ENCODE measurements at places on chromosomes 7 and 10.

- ATAC-seq: no peak
Observed at GRCh38 chr7:780516-780915, 51.8 kb upstream of the SUN1 start.

DNA sequence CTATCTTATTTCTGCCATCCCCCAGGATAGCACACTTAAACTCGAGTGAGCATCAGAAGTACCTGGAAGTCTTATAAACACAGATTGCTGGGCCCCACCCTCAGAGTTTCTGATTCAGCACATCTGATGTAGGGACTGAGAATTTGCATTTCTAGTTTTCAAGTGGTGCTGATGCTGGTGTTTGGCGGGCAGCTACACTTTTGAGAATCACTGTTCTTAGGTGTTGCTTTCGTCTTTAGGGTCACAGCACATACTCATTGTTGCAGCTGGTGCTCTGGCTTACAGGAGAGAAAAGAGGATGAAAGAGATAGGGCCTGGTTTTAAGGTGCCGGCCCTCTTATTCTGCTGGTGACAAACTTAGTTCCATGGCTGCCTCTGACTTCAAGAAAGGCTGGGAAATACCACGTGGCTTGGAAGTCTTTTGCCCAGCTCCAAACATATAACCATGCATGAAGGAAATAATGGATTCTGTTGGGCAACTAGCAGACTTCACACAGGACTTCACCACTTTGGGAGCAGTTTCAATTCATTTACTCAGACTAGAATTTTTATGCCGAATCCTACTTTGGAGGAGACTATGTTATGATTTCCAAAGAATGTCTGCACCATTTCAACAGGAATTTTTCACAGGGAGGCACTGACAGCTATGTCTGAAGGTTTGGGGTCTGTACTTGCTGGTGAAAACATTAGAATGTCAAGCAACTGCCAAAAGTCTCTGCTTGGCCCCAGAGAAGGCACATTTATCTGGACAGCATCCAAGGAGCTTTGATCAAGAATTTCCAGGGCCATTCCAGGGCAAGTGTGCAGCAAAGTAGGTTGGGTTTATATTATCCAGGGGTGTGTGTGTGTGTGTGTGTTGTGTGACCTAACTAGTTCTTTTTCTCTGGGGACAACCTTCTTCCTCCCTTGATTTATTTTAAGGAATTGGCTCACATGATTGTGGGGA, 6.9 kb upstream of the MINDY4 start:
- peak; percentile 14 for ATAC-seq

GRCh38 chr7:44639671-44640321, 33.4 kb downstream of the OGDH start:
- ATAC-seq: no peak

DNA sequence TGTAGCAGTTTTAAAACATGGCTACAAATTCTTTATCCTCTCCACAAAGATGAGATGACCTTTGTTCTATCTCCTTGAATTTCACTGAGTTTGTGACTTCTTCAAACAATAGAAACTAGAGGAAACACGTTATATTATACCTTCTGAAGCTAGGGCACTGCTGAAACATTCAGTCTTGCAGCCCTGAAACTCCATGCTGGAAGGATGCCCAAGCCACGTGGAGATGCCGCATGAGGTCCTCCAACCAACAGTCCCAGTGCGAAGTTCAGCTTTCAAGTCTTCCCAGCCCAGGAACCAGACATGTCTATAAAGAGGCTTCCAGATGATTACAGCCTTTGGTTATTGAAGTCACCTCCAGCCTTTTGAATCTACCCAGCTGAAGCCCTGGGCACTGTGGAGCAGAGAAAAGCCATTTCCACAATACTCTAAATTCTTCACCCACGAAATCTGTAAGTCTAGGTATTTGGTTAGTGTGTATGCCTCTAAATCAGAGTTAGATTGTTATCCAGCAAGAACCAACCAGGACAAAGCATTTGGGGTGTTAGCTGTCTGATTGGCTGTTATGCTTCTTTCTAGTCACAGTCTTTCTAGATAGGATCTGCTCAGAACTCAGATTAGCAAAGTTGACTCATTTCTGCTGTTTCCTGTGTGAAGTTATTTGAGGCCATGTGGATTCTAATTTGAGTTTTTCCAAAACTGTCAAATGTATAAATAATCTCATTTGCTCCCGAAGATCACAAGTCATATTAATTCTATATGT, 186.5 kb upstream of the TMEM72 start:
- no peak for ATAC-seq

DNA sequence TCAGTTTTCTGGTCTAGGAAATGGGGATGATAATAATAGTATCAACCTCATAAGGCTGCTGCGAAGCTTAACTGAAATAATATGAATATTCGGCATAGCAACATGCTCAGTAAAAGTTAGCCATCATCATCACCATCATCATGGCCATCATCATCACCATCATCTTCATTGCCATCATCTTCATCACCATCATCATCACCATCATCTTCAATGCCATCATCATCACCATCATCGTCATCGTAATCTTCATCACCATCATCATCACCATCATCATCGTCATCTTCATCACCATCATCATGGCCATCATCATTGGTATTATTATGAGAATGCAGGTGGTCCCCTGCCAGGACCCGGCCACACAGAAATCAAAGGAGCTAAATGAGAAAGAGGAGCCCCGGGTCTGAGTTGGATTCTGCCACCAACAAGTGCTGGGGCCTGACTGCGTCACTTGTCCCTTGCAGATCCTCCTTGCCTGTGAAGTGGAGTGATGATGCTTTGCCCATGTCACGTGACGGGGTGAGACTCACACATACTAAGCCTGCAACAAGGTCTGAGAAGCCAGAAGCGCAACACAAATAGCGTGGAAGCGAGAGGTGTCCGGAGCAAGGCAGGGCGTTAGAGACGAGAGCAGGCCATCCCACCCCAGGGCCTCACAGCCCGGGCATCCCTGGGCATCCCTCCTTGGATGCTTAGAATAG, 46.1 kb upstream of the EN2 start:
- no peak for ATAC-seq

GRCh38 chr10:124642088-124642710, 102.0 kb downstream of the FAM53B start:
- ATAC-seq: no peak

GRCh38 chr10:132563485-132564248, 26.1 kb downstream of the INPP5A start:
- no peak for ATAC-seq

GRCh38 chr7:98541101-98541500, 76.0 kb upstream of the NPTX2 start:
- ATAC-seq: no peak

GRCh38 chr10:20228729-20229128, 412.5 kb downstream of the PLXDC2 start:
- no peak for ATAC-seq

DNA sequence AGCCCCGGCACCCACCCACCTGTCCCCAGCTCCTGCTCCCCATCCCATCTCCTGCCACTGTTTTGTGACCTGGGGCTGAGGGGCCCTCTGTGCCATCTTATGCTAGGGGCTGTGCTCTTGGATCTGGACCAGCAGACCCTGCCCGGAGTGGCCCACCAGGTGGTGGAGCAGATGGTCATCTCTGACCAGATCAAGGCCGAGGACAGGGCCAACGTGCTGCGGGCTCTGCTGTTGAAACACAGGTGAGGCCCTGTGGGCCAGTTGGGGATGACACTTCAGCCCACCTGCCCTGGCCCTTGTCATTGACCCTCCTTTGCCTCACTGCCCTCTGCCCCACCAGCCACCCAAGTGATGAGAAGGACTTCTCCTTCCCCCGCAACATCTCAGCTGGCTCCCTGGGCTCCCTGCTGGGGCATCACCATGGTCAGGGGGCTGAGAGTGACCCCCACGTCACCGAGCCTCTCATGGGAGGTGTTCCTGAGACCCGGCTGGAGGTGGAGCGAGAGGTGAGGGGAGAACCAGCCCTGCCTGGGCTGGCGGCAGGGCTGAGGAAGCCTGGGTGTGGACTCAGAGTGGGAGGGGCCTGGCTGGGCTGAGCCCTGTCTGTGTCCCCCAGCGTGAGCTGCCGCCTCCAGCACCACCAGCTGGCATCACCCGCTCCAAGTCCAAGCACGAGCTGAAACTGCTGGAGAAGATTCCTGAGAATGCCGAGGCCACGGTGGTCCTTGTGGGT, 10.6 kb downstream of the FASTK start:
- no peak for ATAC-seq

GRCh38 chr7:50270531-50271018, 33.9 kb upstream of the IKZF1 start:
- ATAC-seq: no peak

DNA sequence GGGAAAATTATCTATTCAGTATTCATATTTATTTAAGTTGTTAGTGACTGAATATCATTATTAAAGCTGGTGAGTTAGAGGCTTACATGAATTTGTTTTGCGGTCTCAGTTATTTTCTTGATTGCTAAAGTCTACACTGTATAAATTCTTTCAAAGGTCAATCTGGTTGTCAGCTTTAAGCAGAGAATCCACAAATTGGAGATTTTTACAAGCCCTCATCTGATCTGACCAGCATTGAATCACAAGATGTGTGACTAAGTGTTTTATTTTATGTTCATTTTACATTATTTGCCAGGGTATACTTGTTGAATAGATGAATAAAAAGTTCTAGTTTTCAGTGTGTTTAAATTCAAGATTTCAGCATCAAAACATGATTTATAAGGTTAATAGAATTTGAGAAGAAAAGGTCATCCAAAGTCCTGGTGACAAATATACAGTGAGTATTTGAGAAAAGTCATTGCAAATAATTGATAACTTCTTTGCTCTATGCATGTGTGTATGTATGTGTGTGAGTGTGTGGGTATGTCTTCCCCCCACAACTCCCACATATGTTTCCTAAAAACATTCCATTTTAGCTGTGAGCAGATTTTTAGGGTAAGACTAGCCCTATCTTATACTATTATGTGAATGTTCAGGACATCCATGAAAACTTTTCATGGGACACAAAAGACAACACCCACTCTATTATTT, 4.4 kb downstream of the SEMA3A start:
- ATAC-seq: no peak

GRCh38 chr7:144725070-144725469, 110.8 kb downstream of the TPK1 start:
- no peak for ATAC-seq

- no peak for ATAC-seq
Observed at GRCh38 chr10:78471723-78472550, 438.3 kb downstream of the RPS24 start.

DNA sequence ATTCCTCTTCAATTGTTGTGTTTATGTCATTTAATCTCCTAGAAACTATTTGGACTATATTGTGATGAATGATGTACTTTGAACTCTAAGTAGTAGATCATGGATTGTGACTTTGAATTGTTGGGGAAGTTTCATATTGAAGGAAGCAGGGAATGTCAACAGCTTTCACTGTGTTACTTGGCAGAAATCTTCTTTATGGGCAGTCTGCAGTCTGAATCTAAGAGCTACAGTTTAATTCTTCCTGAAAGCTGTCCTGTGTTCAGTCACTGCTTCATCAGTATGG, 91.6 kb downstream of the PPP1R9A start:
- ATAC-seq: no peak

DNA sequence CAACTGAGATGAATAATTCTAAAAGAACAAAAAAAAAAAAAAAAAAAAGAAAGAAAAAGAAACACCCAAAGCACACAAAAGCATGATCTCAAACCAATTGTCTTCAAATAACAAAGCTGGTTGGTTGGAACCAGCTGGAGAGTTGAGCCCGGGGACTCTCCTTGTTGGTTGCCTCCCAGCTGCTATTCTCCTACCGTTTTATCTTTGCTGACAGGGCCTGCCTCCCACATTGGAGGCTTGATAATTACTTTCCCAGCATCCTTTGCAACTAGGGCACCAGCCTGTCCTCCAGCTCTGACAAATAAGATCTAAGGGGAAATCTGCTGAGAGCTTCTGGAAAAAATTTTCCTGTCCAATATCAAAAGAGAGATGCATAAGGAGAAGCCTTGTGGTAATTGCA, 6.8 kb downstream of the PON1 start:
- no peak for ATAC-seq

- ATAC-seq: no peak
Observed at GRCh38 chr10:43884501-43885105, 235.9 kb upstream of the ZNF32 start.

- ATAC-seq: no peak
Observed at GRCh38 chr7:134799377-134799776, 19.9 kb downstream of the CALD1 start.

DNA sequence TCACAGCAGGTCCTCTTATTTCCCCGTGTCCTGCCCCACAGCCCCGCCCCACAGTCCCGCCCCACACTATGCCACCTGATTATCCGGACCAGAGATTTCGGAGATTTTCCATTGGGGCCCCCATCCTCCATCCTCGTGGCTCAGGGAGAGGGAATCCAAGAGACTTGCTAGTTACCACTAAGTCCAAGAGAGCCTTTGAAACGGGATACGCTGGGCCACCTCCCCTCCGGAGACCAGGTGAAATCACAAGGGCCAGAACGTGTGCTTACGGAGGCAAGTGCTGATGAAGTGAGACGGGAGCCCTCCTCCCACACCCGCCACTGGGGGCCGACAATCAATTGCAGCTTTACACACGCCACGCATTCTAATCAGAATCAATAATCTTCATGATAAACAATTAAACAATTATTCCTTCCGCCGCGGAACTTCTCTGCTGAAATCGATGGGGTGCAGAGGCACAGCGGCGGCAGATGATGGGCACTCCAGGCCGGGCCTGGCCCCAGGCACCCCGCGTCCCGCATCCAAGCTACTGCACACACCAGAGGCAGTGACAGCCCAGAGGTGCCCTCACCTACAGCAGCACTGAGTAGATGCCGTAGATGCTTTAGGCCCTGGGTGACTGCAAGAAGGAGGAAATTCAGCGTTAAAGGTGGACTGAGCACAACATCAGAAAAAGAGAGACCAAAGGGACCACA, 534.0 kb upstream of the FOXK1 start:
- ATAC-seq: no peak

- no peak for ATAC-seq
Observed at GRCh38 chr7:20172736-20173334, 44.3 kb downstream of the MACC1 start.

DNA sequence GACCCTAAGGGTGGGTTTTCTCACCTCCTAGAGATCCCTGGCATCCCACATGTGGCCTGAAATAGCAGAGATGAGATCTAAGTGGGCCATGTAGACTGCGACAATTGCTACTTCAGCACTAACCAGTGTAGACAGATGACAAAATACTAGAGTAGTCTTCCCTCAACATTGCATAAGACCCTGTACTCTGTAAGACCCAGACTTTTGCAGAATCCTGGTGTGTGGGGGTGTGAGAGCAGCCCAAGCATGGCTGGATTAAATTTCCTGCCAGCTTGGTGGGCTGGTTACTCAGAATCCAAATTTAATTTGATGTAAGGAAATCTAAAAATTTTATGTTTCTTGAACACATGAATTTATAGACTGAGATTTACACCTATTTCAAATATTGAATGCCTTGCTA, 88.3 kb downstream of the ZNF365 start:
- no peak for ATAC-seq

DNA sequence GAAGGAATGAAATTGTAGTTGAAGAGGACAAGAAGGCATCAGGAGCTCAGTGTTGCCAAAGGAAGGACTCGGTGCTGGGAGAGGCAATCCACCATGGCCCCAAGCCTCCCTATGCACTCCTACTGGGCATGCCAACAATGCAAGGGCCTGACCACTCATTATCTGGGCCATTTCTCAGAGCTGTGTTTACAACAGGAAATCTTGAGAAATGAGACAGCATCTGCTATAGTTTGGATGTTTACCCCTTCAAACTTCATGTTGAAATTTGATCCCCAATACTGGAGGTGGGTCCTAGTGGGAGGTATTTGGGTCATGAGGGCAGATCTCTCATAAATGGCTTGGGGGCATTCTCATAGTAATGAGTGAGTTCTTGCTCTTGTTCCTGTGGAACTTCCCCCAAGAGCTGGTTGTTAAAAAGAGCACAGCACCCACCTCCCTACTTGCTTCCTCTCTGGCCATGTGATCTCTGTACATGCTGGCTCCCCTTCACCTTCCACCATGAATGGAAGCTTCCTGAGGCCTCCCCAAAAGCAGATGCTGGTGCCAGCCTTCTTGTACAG, 50.8 kb upstream of the AOAH start:
- no peak for ATAC-seq

All from activated T-helper 17 cell treated with anti-CD3 and anti-CD28 coated beads, Interleukin-2, amount 50 U/mL, for 72 hours (primary cell).